Activated CD8-positive, alpha-beta memory T cell treated with anti-CD3 and anti-CD28 coated beads, Interleukin-2, amount 10 ng/mL, durations not matched to agents 7 days and 5 days (primary cell): ENCODE measurements at places on chromosomes 6 and 20. TPM values are rescaled to one million over a fixed set of nuclear protein-coding genes. Genes with fewer than 3 reads are reported as not detected.

AIF1 gene
- 47.4 TPM for total RNA-seq

TRAPPC3L gene
- total RNA-seq: not detected

SLC22A16 gene
- not detected for total RNA-seq

ADAM33 gene
- not detected for total RNA-seq

CNR1 gene
- not detected for total RNA-seq

B3GAT2 gene
- total RNA-seq: 0.07 TPM
